ENCODE measurements at places on chromosomes 2 and 18.

DNA sequence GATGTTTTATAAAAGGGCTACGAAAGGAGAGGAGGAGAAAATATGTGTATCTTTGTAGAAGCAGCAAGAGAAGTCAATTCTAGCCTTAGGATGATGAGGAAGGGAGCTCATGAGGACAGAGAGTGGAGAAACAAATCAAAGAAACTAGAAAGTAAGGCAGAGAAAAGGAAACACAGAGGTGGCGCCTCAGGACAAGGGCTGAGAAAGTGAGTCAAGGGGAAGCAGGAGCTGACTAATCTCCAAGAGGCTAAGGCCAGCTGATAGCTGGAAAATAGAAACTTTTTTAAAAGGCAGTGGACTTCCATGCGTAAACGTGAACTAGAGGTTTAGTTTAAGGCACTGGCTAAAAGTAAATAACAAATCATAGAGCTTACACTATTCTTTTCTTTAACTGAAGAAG is 173.3 kb downstream of the ANKRD44 start:
- peak; percentile 48 for DNase-seq

- no peak for DNase-seq
These were observed 175.5 kb downstream of the ZNF407 start for GRCh38 chr18:74773171-74773624.

- DNase-seq, result no peak
These were observed 433.7 kb upstream of the TRIB2 start for GRCh38 chr2:12282780-12283695.

DNA sequence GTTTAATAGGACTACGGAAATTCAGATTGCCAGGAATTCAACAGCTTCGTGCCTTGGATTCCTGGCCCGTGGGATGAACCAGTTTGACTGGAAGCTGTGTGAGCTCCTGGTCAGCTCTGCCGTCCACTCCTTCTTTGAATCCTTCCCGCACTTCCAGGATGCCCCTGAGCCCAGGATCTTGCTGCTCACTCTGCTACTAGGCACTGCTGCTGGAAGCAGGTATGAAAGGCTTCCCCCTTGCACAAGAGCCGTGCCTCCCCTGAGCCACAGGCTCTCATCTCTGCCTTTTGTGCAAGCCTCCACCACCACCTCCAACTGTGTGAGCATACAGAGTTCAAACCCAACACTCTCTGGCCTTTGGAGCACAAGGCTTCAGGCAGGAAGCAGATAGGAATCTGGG is 34.9 kb downstream of the EN1 start:
- DNase-seq, result no peak

- no peak for DNase-seq
These were observed 12.0 kb upstream of the RANBP2 start for GRCh38 chr2:108707300-108707699.

DNA sequence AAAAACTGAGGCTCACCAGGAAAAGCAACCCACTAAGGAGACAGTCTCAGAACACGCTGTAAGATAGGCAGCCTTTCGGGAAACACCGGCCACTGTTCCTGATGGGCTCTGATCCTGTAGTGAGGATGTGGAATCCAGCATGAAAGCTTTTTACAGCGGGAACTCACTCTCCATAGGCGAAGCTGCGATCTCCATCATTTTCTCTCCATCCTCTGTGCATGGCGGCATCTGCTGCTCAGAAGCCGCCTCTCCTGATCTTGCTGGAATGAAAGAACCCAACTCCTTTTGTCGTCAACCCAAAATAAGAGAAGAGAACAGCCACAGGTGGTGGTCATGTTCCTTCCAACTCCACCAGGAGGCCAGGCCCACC is 49.9 kb downstream of the TMEM18 start:
- DNase-seq, result no peak

GRCh38 chr2:223647258-223647952 is 45.2 kb upstream of the SCG2 start:
- no peak for DNase-seq

DNA sequence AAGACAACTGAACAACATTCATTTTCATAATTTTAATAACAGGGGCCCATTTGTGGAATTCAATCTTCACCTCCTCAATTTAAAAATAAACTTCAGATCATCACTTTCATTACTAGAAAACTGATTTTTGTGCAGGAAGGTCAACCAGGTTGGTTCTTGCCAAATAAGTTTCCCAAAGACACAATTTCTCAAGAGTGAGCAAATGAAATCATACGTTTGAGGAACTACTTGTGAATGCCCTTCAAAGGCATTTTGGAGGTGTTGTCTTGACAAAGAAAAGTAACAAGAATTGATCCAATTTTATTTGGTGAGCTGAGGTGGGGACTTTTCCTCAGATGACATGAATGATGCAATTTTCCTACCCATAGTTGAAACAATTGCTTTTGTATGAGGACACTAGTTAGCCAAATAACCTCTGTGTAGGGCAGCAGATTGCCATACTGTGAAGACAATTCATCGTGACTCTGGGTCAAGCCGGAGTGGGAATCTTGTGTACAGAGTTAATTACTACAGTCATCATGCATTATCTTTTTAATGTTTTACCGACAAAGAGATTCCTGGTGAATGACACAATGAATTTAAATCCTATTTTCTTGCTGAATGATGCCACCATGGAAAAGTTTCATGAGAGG is 121.8 kb downstream of the TGFA start:
- DNase-seq, result no peak

GRCh38 chr2:149329489-149330126 is 779 bp upstream of the LYPD6 start:
- DNase-seq, result peak; percentile 62

GRCh38 chr2:50125246-50125645 is 906.7 kb downstream of the NRXN1 start:
- DNase-seq, result no peak

Measured in amniotic epithelial cell (primary cell).